Activated T-cell treated with anti-CD3 and anti-CD28 coated beads for 1 hour (primary cell): ENCODE measurements at places on chromosomes 12 and 14.

DNA sequence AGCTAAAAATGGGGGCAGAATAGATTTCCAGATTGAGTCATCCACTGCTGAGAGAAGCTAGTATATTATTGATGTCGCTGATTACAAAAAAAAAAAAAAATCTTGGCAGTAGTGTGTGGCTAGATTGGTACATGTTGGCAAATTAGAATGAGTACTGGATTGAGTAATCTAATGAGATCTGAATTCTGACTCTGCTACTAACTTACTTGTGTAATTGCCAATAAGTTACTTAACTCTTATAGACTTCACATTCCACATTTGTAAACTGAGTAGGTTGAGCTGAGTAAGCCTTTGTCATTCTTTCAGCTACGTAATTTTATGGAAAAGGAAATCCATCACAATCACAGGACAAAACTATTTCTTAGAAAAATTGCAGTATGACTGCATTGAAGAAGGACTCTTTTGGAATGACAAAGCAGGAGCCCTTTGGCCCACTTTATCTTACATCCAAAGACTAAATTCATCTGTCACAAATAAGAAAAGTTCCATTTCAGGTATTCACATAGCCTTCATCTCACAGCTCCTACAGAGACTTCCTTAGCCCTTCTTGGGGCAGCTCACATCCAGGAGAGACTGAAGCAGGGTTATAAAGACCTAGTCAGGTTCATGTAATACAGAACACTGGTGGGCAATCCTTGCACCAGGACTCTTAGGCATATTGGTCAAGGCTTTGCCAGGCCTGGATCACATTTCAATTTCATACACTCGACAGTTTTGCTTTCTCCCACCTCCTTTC lies 197.3 kb upstream of the CPNE8 start:
- DNase-seq = no peak

DNA sequence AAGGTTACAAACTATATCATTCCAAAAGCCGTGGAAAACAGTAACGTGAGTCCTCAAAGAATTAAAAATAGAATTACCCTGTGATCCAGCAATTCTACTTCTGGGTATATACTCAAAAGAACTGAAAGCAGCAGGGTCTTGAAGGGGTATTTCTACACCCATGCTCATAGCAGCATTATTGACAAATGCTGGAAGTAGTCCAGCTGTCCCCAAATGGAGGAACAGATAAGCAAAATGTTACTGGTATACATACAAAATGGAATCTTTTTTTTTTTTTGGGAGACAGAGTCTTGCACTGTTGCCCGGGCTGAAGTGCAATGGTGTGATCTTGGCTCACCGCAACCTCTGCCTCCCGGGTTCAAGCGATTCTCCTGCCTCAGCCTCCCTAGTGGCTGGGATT lies 32.9 kb downstream of the ADIPOR2 start:
- no peak for DNase-seq

GRCh38 chr12:93008044-93008778 lies 79.1 kb upstream of the EEA1 start:
- no peak for DNase-seq

DNA sequence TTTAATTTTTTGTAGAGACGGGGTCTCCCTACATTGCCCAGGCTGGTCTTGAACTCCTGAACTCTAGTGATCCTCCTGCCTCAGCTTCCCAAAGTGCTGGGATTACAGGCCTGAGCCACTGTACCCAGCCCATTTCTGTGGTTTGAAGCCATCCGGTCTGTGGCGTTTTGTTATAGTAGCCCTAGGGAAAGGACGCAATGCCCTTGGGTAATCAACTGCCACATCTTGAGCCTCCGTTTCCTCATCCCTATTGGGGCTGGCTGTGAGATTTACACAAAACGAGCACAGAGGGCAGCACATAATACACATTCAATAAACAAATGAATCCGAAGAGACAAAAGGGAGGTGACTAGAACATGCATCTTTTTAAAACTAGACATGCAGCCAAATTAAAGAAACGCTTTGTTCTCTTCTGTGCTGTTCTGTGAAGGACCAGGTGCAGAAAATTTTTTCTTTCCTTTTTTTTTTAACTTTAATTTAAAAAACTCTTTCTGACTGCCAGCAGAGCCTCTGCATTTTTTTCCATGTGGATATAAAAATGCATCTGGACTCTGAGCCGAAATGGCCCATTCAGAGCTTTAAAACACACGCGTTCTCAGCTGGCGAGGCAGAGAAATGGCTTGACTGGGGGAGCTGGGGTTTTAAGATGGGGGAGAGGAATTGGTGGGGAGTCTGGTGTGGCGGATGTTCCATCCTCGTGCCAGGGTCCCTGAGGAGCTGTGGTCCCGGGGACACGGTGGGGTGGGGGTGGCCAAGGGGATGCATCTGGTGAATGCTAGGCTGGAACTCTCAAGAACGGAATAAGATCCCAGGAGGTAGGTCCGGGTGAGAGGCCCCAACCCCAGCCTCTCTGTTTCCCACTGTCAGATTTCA lies 119.0 kb downstream of the RBM19 start:
- no peak for DNase-seq

DNA sequence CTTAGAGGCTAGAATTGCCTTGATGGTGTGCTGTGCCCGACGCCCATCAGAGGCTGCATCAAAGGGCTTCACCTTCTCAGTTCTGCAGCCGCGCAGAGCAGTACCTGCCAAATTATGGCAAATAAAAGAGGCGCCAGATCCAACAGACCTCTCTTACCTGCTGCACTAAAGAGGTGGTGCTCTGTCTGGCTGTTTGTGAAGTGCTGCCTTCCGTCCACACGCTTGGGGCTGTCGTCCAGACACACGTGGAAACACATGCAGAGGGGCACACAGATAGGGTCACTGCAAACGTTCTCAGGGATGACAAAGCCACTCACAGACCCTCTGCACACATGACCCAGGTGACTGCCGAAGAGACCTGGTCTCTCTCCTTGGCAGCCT lies 617.5 kb downstream of the VRK1 start:
- no peak for DNase-seq

GRCh38 chr14:77194706-77195105 lies 13.1 kb downstream of the TMEM63C start:
- DNase-seq = no peak

DNA sequence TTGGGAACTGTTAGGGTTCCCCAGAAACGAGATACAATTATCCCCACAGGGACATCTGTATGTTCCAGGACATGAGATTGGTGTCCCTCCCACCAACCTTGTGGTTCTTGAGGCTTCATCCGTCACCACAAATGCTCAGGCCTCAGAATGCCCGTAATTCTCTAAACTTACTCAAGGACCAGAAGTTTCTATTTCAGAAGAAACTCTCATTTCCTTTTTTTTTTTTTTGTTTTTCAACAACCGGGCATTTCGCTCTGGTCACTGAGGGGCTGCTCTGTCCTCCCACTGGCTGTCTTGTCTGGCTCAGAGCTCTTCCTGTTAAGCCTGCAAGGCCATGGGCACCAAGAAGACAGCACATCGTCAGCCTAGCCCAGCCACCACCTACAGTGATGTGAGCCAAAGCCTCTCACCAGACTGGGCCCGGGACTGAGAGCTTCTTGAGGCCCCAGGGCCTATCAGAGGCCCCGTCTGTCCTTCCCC lies 36.2 kb downstream of the VDR start:
- no peak for DNase-seq

DNA sequence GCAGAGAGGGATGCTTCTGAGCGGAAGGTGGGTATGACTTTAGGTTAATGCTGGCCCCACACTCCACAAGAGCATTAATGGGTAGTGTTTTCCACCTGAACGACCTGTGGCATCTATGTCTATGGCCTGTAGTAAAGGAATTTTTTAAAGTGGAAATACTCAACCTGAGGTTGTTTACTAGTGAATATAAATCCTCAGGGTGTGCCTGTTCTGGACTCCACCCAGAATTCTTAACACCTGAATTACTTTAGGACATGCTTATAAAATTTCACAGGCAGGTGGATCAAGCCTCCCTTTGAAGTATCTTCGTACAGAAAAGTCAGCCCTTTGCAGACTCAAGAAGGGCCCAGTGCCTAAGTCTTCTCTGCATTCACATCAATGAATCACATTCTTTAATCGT lies 196.1 kb downstream of the ESR2 start:
- no peak for DNase-seq

GRCh38 chr14:24966579-24966964 lies 83.4 kb downstream of the STXBP6 start:
- no peak for DNase-seq

- DNase-seq = no peak
These were observed 328 bp downstream of the INTS13 start for GRCh38 chr12:26937443-26937862.

- DNase-seq = no peak
These were observed 768.1 kb upstream of the TBX3 start for GRCh38 chr12:115451780-115452736.

DNA sequence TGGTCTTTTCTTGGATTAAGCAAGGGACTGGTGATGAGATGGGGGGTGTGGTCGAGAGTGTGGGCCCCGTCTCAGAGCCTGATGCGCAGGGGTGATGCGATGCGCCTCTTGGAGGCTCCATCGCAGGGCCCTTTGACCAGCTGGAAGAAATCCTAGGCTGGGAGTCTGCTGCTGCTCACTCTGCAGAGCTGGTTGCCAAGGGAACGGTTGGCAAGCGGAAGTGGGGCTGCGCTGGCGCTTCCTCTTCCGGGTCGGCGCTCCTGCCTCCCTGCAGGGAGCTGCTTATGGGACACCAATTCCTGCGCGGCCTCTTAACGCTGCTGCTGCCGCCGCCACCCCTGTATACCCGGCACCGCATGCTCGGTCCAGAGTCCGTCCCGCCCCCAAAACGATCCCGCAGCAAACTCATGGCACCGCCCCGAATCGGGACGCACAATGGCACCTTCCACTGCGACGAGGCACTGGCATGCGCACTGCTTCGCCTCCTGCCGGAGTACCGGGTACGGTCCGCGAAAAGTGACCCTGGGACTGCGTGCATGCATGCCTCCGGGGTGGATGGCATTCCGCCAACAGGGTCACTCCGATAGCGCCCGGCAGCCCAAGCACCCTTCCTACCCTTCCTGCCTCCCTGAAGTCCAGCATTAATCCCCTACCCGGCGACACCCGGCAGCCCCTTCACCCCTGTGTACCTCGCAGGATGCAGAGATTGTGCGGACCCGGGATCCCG lies at the start of gene MYG1:
Gene MYG1, plus strand, starts transcription at position 242 of the 727 bp plus-strand sequence. Its CDS starts 43 bp downstream, at position 285.
- DNase-seq = peak; percentile 72

GRCh38 chr14:23550812-23551265 lies 726 bp downstream of the ZFHX2 start:
- DNase-seq = no peak

GRCh38 chr12:19462406-19462805 lies 23.1 kb downstream of the AEBP2 start:
- no peak for DNase-seq

DNA sequence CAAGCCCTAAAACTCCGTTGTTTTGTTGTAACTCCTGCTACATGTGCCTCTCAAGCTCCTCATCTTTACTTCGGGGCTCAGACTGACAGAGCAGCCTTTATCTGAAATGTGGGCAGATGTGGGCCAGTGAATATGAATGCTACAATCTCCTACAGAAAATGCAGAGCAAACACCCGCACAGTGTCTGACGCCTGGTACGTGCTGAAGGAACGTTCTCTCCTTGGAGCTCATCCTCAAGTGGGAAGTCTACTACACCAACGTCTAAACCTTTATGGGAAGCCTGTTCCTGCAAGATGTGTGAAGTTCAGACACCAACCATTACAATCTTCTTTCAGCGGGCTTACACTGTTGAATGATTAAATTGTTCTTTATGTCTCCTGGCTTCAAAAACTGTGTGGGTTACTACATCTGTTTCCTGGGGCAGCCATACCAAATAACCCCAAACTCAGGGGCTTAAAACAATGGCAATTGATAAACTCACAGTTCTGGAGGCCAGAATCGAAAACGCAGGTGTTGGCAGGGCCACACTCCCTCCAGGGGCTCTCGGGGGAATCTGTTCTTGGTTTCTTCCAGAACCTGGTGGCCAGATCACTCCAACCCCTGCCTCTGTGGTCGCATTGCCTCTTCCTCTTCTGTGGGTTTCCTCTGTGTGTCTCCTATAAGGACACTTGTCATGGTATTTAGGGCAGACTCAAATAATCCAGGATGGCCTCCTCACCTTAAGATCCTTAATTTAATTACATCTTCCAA lies 179.7 kb upstream of the PLXNC1 start:
- DNase-seq = no peak

DNA sequence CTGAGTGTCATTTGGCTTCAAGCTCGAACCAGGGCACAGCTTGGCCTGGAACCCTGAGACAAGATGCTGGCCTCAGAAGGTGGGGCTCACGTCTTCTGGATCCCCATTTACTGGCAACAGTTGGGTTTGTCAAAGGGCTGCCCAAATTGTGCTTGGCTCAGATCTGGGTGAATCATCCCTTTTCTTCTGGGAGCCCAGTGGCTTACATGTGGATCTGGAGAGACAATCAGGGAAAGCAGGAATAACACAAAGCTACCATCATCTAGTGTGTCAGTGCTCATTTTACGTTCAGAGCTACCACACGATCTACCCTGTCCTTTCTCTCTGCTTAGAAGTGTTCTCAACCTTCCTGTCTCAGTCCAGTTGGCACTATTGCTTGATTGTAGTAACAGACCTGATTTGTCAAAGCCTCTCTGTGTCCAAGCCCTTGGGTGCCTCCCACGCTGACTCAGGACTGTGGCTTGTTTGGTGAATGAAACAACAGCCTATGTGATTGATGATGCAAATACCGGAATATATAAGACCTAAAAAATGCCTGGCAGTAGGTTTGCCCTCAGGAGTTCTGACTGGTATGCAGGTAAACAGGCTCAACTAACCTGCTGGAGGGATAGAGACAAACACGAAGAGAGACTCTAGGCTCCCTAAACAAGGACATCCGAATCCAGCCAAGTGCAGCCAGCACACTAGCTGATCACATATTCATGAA lies 974.3 kb downstream of the VRK1 start:
- DNase-seq = no peak

- no peak for DNase-seq
These were observed 68.5 kb downstream of the DAO start for GRCh38 chr12:108948367-108948766.

- no peak for DNase-seq
These were observed 20.0 kb upstream of the KITLG start for GRCh38 chr12:88600272-88600671.

- no peak for DNase-seq
These were observed 461.4 kb downstream of the ZFP36L1 start for GRCh38 chr14:68331426-68331825.

DNA sequence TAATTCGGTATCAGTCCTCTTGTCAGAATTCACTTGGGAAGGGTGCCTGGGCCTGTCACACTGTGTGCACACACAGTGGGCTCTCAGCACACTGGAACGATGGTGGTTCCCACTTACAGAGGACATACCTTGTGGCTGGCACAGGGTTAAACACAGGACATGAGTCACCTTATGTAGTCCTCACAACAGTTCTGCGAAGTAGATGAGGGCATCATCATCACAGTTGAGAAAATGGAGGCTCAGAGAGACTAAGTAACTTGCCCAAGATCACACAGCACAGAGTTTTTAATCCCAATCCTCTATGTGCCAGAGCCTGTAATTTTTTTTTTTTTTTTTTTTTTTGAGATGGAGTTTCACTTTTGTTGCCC lies 90.7 kb downstream of the NINJ2 start:
- no peak for DNase-seq

- DNase-seq = no peak
These were observed 111.2 kb upstream of the NOVA1 start for GRCh38 chr14:26709019-26709418.

- no peak for DNase-seq
These were observed 75.9 kb downstream of the DACT1 start for GRCh38 chr14:58713677-58714076.

GRCh38 chr14:72894623-72895378 lies 900 bp upstream of the DPF3 start:
- DNase-seq = no peak
